Posterior vena cava (tissue), 2 donors: ENCODE measurements at places on chromosomes 12 and 14. TPM values are rescaled to one million over a fixed set of nuclear protein-coding genes. Genes with fewer than 3 reads are reported as not detected.
A peak's percentile ranks its signal among the peaks of the same experiment; 100 is the strongest.

- DNase-seq: no peak
These were observed 83.9 kb downstream of the ADCK1 start for GRCh38 chr14:77883847-77884238.

The TMPRSS12 gene
- total RNA-seq: not detected

DNA sequence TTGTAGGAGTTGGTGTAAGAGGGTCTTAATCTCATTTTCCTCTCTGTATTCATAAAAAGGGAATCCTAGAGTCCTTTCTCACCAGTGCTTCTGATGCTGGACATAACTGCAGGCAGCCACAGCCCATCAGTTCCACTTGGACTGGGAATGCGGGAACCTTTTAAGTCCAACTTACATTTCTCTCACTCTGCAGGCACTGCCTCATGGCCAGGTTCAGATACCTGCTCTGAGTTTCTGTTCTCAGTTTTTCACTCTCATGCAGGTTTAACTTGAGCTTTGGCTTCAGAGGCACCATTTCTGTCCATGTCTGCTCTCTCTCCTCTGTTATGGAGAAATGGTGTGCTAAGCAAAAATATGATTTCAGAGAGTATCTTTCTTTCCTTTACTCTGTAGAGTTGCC lies 4.2 kb downstream of the ACVR1B start:
- no peak for DNase-seq

DNA sequence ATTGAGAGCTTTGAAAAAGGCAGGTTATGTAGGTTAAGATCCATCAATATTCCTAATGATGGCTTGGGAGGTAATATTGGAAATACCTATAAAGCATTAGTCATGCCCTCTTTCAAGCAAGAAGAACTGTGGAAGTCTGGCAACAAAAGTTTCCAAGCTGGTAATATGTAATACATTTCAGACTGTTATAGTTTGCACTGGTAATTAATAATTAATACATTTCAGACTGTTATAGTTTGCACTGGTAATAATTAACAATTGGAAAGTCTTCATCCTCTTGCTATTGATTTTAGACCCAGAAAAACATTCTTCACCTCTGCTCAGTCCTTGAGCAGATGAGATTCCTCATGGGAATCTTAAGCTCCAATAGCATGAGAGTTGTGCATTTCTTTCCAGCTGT lies 29.0 kb upstream of the WDR89 start:
- no peak for DNase-seq

- peak; percentile 75 for DNase-seq
These were observed 17.2 kb downstream of the MAP3K12 start for GRCh38 chr12:53481939-53482586.

The PITPNM2 gene
- total RNA-seq: 24.7 TPM

- DNase-seq: no peak
These were observed 48.6 kb upstream of the USP44 start for GRCh38 chr12:95599880-95600279.

DNA sequence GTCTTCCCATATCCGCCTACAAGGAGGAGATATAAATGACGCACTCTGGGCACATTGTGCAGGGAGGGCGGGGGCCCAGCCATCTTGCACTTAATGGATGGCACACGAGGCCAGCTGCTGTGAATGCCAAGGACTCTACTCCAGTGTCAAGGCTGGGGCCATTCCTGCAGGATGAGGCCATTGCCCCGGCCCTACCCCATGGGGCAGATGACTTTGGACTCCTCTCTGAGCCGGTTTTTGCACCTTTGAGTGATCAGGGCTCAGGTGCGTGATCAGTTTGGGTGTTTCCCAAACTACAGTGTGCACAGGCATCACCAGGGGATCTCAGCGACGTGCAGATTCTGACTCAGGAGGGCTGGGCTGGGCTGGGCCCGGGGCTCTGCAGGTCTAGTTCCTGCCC lies 16.1 kb downstream of the MMAB start:
- no peak for DNase-seq

DNA sequence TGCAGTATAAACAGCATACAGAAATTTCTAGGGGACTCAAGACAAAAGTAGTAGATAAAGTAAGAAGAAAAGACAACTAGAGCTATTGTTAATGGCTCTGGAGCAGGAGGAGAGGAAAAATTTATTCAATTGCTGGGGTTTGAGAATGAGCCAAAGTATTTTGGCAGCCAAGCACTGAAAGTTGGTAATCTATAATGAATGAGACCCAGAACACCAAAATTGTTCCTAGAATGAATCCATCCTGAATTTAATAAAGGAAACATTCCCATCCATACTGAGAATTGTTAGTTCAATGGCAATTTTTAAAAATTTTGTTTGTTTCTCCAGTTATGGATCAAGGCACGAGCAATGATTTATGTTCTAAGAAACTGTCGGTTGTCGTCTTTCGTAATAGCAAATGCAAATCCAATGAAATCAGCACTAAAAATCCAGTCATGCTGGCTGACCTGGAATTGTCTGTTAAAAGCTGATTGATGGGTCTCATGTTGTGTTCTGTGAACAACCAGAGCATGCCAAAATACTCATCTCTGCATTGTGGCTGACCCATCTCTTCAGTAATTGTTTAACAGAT lies 170.9 kb upstream of the LMNTD1 start:
- DNase-seq: no peak

GRCh38 chr12:17028348-17028747 lies 422.4 kb upstream of the LMO3 start:
- no peak for DNase-seq
